ENCODE measurements at places on chromosomes 1 and 21.

GRCh38 chr1:24236789-24237371 lies 49.8 kb upstream of the IFNLR1 start:
- no peak for DNase-seq

- no peak for DNase-seq
These were observed 14.7 kb upstream of the KCNE1 start for GRCh38 chr21:34526618-34527290.

GRCh38 chr1:101235216-101235695 lies 1.6 kb upstream of the S1PR1 start:
- DNase-seq = no peak

DNA sequence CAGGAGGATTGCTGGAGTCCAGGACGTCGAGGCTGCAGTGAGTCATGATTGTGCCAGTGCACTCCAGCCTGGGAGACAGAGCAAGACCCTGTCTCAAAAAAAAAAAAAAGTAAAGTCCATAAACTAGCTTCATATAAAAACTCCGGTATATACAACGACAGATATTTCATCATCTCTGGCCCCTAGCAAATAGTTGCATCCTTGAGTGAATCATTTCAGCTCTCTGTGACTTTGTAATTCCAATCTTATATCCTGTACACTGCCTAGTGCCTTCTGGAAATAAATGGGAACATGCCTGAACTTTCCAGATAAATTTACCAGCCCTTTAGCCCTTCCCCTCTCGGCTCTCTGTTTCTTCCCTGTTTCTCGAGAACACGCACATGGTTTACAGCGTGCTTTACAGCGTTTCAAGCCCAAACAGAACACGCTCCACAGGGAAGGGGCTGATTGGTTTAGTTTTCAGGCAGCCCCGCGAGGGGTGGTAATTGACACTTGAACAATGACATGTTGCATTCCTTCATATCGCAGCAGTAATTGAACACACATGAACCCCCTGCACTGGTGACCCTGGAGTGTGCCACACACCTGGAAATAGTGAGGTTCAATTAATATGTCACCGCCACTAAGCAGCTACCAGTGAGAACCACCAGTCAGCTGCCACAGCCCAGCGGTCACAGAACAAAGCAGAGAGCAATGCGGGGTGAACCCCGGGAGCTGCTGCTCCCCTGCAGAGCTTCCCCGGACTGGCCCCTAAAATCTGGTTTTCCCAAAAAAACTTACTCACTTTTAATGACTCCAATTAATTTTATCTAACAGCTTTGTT lies 35.7 kb upstream of the SIM2 start:
- DNase-seq = no peak

- peak; percentile 73 for DNase-seq
These were observed 13.2 kb upstream of the SLC45A3 start for GRCh38 chr1:205693421-205693991.

GRCh38 chr21:15054089-15054488 lies 10.7 kb downstream of the NRIP1 start:
- DNase-seq = no peak

- DNase-seq = no peak
These were observed 39.5 kb downstream of the PDC start for GRCh38 chr1:186421446-186421845.

GRCh38 chr1:211329764-211330201 lies 3.1 kb downstream of the TRAF5 start:
- no peak for DNase-seq

DNA sequence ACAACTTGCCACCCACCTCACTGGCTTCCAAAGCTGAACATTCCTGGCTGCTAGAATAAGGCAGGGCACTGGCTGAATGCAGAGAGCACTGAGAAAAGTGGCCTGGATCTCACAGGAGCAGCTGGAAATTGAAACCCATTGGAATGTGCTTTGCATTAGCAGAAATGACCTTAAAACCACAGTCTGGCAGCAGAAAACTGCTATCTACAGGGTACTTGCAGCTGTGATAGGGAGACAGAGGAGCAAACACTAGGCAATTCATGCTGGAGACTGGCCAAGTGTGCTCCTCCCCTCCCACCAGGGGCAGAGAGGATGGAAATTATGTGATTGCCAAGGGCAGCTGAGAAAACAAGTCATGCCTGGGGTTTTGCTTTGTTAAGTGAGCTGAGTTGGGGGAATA lies 47.2 kb downstream of the HSD3B1 start:
- no peak for DNase-seq

DNA sequence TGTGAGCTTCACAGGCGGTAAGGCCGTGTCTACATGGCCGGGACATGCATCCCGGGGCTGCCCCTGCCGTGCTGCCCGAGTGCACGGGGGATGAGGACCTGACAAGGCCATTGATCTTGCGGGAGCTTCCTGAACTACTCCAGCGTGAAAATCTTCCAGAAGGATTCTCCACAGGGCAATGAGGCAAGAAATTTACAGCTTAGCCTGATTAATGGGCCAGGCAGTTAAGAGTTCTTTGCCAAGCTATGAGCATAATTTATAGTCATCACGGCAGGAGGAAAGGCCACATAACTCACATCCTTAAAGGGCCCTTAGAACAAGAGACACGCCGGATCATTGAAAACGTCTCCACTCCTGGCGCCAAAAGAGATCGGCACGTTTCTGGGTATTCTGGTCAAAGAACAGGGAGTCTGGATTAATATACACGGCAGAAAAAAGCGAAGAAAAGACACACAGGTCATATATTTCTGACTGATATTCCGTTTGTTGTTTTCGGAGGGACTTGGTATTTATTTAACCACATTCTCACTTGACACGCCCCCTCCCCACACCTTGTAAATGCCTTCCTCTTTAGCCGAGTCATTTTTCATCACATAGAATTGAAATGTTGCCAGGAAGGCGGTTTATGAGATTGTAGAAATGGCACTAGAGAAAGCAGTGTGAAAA lies 180.5 kb downstream of the DYRK1A start:
- DNase-seq = no peak

DNA sequence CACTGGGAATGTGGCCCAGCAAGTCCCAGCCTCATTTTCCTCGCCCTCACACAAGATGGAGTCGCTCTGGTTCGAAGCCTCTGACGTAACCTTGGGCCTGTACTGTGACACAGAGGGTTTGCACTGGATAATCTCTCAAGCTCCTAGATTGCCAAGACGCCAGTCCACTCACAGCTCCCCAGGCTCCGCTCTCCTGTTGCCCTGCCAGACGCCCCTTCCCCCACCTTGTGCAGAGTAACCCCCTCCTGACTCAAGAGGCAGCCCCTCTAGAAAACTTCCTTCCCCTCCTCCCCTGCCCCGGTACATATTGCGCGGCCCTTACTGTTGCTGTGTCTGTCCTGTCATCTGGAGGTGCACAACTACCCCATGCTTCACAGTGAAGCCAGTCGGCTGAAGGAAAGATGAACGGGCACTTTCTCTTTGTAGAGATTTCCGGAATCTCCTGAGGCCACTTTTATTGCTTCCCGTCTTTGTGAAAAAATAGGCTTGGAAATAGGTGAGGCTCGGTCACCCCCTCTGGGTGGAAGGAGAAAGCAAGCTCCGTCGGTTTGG lies 981 bp upstream of the KIAA1614 start:
- no peak for DNase-seq

DNA sequence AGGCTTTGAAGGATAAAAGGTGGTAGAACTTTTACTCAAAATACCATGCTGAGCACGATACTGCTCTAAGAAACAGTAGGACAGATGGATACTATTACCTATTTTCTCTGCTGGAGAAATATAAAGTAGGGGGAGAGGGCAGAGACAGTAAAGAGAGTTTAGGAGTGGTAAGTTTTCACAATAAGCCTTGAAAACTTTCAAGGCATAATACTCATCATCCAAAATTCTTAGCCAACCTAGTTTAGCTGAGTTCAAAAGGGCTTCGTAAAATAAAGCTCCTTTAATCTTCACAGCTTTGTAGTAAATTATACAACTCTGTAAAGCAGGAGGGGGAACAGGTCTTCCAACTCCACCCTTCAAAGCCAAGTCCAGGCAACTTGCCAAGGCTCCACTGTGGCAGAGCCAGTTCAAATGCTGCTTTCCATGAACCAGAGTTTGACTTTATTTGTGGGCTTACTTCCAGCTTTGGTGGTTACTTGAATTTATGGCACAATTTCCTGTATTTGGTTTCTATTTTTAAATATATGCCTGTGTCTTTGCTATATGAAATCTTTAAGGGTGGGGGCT lies 15.5 kb downstream of the TEX38 start:
- peak; percentile 48 for DNase-seq

DNA sequence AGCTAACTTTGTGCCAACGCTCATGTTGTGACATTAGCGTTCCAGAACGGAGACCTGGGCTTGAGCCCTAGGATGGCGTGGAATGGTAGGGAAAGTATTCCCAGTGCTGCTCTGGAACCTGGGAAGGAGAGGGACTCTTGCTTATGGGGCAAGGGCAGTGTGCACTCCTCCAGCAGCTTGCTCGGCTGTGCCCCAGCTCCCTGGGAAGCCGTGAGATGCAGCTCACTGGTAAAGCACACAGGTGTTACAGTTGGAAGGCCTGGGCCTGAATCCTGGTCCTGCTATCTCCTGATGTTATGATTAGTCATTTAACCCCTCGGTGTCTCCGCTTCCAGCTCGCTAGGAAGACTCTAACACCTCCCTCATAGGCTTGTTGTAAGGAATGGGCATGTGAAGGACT lies 42.4 kb upstream of the EPHA8 start:
- no peak for DNase-seq

- DNase-seq = no peak
These were observed 25.6 kb upstream of the ENO1 start for GRCh38 chr1:8903908-8904650.

- DNase-seq = no peak
These were observed 13.0 kb downstream of the FMN2 start for GRCh38 chr1:240104672-240105071.

DNA sequence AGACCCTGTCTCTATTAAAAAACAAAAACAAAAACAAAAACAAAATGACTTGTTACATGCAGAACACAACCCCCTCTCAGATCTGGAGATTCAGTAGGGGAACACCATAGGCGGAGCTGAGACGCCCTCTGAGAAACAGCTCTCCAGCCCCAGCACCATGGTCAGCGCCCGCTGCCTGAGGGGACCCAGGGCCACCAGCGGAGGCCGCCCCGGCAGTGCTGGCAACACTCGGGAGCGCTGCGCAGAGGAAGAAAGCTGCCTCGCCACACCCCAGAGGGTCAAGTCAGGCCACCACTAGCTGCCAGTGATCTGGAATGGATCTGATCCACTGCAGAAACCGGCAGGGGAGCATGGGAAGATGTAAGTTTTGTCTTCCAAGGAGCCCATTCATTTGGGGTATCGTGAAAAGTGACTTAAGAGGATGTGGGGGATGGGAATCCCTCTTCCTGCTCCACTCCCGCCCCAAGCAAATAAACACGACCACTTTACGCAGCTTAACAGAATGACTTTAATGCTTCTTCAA lies 3.1 kb downstream of the ACTA1 start:
- DNase-seq = peak; percentile 43

GRCh38 chr1:202306535-202307345 lies 35.0 kb downstream of the UBE2T start:
- no peak for DNase-seq

DNA sequence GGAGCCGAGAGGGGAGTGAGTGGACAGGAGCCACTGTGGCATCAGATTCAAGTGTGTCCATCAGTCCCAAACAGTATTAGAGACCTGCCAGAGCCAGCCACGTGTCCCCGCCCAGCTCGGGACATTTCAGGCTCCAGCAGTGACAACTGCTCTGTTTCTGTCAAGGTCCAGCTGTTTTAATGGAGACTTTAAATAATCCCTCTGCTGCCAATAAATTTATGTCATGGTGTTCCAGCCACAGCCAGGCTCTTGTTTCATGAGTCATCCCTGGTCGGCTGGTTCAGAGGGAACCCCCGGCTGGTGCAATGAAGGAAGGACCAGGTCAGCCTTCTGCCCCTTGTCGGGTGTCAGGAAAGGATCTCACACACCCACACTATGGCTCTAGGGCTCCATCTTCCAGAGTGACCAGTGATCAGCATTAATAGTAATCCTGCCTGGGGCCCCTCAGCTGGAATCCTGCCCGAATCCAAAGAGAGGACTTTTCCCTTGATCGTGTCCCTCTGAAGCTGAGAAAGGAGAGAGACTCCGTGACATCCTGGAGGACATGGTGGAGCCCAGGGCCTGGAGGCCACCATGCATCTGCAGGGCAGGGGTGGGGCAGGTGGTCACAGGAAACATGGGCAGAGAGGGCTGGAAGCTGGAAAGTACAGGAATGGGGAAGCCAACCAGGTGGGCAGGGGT lies 197.3 kb downstream of the MATN1 start:
- DNase-seq = no peak

DNA sequence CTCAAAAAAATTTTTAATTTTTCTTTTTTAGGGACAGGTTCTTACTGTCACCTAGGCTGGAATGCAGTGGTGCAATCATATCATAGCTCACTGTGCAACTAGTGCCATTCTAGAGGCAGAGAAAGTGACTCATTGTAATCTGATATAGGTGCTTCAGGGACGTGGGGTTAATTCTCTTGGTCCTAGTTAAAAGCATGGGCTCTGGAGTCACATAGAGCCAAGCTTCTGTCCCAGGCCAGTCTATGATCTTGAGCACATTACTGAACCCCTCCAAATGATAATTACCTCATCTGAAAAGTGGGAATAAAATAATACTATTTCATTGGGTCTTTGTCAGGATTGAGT lies 1.1 kb upstream of the ADIPOR1 start:
- no peak for DNase-seq

- no peak for DNase-seq
These were observed 21.3 kb downstream of the FAM20B start for GRCh38 chr1:179046808-179047635.

- DNase-seq = no peak
These were observed 678.4 kb upstream of the ADAMTS5 start for GRCh38 chr21:27645285-27645684.

GRCh38 chr1:230573658-230574057 lies 68.6 kb upstream of the COG2 start:
- DNase-seq = no peak

GRCh38 chr21:38979271-38980121 lies 173.8 kb downstream of the ETS2 start:
- no peak for DNase-seq

- no peak for DNase-seq
These were observed 23.8 kb downstream of the FAM89A start for GRCh38 chr1:231016234-231016633.

DNA sequence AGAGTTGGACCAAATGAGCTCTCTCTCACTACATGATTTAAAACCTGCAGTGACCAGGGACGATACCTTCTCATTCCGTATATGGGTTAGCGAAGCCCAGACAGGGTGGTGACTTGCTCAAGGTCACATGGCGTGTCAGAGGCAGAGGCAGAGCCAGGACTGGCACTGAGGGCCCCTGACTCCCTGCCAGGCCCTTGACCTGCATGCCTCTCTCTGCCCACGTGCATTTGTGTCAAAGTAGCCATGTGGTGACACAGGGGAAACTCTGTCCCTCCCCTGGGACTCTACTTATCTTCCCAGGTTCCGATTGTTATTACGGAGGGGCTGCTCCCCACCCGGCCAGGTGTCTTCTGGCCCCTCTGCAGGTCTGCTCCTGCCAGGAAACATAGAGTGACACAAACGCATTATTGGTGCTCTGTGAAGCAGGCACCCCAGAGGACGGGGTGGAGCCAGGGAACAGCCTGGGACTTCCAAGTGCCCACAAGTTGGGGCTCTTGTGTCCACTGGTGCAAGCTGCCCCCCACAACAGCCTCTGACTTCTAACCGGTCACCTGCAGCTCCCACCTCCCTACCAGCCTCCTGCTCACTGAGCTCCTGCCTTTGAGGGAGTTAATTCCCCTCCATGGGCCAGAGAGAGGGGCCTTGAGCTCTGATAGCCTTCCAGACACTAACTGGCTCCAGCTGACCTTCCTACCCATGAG lies 7.3 kb upstream of the TINAGL1 start:
- peak; percentile 15 for DNase-seq

GRCh38 chr21:43965911-43966585 lies 46.1 kb upstream of the TRAPPC10 start:
- no peak for DNase-seq

All from D341Med (cell line).